ENCODE measurements at places on chromosomes 2 and 18. TPM values are rescaled to one million over a fixed set of nuclear protein-coding genes. Genes with fewer than 3 reads are reported as not detected.

- no peak for DNase-seq
These were observed 4.3 kb upstream of the HDAC4 start for GRCh38 chr2:239405071-239405470.

- no peak for DNase-seq
These were observed 672 bp downstream of the ATP6V1B1 start for GRCh38 chr2:70936165-70936978.

DNA sequence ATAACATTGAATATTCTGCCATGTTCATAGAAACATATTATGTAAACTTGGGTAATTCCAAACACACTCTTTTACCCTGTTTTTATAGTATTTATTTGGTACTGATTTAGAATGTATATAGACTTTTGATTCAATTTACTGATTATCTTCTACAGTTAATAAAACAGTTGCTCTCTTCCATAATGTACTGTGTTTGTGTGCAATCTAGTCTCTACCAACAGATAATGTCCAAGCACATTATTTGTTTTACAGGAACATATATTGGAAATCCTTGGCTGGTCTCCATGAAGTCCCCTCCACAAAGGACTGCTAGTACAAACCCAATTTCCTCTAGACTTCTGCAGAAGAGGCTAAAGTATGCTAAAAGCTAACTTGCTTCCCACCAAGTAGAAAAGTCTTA, 386.6 kb downstream of the RND3 start:
- DNase-seq, result no peak

- no peak for DNase-seq
These were observed at the start of gene GPR45 for GRCh38 chr2:105241443-105241842. Gene GPR45 (plus strand): TSS chr2:105241743. CDS start chr2:105241859, 116 bp downstream.

DNA sequence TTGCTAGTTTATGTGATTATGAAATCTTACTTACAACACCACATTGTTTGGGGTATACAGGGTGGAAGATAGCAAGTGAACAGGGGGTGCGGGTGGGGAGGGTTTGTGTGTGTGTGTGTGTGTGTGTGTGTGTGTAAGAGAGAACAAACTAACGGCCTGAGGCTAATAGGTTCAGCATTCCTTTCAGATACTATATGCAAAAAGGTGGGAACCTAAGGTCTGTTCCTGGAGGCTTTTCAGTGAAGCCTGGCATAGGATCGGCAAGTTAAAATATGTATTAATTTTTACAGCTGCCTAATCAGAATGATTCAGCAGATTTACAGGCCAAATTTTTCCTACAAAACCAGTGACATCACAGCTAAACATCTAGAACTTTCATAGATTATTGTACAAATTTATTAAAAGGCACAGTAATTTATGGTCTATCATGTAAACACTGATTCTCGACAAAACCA, 7.6 kb upstream of the SPDYA start:
- no peak for DNase-seq

DNA sequence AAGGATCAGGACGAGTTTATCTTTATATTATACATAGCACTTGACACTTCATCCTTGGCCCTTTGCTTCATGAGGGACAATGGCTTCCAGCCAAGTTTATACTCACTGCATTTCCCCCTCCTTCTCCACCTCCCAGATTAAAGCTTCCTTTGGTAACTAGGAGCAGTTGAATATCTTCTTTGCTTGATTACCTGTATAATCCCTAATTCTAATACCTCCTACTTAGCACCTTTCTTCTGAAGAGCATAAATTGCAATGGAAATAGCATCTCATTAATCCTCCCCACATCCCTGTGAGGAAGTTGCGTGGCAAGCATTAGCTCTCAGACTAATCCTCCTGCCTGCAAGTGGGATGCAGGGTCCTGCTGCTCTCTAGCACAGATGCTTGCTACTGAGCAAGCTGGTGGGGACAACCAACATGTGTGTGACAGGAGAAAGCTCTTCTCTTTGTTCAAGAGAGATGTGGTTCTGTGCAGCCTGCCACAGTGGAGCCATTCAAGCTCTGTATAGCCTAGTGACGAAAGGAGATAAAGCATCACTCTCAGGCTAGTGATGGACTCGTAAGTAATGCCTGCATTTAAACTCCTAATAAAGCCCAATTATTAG, 19.1 kb downstream of the KLHL14 start:
- DNase-seq, result no peak

DNA sequence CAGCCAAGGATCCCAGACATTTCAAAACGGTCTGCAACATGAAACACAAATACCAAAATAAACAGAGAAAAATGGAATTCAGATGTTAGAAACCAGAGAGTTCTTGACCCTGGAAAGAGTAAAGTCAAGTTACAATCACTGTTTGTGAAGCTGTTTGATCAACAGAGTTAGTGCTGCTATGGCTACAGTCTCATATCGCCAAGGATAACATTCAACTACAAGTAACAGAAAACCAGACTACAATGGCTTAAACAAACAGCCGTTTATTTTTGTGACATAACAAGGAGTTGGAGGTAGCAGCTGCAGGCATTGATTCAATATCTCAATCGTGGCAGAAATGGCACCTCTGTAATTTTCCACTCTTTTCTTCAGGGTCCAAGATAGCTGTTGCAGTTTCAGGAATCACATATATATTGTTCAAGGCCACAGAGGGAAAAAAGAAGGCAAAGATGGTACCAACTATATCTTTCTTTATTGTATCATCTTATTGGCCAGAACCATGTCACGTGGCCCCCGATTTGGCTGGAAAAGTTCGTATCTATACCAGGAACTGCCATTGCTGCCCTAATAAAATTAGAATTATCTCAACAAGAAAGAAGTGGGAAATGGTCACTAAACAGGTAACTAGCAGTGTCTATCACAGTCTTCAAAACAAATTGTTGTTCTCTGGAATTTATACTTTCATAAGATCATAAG, 17.7 kb upstream of the HNRNPLL start:
- no peak for DNase-seq

GRCh38 chr18:33128581-33128980, 311.9 kb downstream of the CCDC178 start:
- DNase-seq, result no peak

- no peak for DNase-seq
These were observed 735.9 kb downstream of the ERBB4 start for GRCh38 chr2:211802666-211803065.

DNA sequence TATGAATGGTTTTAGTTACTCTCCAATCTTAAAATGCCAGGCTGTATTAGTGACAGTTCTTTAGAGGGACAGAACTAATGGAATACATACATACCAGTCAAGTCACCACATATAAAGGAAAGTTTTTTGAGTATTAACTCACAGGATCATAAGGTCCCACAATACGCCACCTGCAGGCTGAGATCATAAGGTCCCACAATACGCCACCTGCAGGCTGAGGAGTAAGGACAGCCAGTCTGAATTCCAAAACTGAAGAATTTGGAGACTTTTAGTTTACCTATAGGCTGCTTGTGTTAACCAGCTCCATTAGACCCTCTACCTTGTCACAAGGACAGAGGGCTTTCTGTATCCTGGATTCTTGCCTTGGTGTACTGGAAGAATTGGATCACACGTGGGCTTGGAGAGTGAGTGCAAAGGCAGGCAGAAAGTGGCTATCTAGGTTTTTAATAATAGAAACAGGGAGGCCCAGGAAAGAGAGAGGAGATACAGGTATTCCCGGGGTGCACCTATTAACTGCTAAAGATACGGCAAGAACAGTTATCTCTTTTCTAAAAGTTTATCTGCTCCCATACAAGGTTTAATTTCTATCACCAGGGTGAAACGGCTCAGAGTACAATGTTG, 234.9 kb upstream of the CYRIA start:
- no peak for DNase-seq

DNA sequence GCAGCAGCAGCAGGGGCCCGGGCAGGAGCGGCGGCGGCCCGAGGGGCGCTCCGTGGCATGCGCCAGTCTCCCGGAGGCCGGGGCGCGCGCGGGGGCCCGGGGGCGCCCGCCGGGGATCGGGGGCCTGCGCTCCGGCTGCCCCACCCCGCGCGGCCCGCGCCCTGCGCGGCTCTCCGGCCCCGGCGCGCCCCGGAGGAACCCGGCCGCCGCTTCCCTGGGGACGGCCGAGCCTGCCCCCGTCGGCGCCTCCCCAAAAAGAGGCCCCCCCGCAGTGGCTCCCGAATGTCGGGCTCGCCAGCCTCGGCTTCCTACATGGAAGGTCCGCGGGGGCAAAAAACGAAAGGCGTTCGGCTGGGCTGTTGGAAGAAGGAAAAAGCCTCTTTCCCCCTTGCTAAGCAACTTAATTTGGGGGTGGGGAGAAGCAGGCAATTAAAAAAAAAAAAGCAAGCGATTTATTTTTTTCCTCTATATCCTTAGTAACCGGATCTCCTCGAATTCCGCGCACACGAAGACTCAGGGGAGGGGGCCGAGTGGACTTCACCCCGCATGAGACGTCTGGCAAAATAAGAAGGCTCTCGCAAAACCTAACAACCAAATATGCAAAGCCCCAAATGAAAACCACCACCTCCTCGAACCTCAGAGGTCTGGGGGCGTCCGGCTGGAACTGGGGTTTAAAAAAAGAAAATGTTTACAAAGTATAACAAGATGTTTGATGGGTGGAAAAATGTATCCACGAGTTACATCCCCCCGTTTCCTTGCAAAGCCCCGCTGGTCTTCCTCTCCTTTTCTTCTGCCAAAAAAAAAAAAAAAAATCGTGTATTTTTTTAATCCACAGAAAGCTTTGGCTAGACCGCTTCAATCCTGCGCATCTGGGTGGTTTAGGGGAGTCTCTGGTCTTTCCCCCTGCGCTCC, at the start of gene SMAD7:
Gene SMAD7, minus strand, starts transcription at position 430 of the 912 bp plus-strand sequence. CDS start 541 bp downstream, outside the sequence.
- no peak for DNase-seq

- no peak for DNase-seq
These were observed 93.4 kb downstream of the SH3RF3 start for GRCh38 chr2:109222422-109222821.

DNA sequence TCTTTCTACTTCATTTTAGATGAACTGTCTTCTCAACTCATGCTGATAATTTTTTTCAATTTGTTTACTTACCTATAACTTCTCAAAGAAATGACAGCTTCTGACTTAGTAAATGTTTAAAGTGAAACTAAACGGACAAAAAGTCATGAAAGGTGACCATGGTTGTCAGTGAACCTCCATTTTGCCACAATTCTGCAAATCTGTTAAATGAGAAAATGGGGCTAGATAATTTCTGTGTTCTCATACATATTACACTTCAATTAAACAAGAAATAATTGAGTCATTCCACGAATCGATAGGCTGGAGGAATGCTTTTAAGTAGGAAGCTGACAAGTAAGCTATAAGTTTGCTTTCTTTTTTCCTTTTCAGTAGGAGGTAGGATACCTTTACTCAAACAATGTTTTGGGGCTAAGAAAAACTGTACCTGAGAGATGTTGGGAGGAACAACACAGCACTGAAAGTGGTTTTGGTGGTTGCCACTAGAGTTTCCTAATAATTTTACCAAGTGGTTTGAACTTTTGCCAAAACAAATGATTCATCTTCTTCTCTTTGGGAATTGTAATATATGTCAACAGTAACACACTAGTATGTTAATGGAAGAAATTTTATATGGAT, 17.1 kb downstream of the DYNAP start:
- no peak for DNase-seq

GRCh38 chr2:86366651-86367498, 29.4 kb upstream of the REEP1 start:
- no peak for DNase-seq

DNA sequence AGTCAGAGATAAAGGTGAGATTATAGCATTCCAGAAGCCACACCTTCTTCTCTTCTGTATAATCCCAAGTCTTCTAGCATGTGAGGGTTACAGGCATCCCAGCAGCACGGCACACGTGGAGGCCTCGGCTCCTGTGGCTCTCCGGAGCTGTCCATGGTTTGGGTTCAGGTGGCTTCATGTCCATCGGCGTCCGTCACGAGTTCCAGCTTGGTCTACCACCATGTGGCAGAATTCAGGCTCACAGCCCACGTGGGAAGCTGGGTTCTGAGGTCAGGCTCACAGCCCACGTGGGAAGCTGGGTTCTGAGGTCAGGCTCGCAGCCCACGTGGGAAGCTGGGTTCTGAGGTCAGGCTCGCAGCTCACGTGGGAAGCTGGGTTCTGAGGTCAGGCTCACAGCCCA, 378.3 kb upstream of the SALL3 start:
- DNase-seq, result no peak

DNA sequence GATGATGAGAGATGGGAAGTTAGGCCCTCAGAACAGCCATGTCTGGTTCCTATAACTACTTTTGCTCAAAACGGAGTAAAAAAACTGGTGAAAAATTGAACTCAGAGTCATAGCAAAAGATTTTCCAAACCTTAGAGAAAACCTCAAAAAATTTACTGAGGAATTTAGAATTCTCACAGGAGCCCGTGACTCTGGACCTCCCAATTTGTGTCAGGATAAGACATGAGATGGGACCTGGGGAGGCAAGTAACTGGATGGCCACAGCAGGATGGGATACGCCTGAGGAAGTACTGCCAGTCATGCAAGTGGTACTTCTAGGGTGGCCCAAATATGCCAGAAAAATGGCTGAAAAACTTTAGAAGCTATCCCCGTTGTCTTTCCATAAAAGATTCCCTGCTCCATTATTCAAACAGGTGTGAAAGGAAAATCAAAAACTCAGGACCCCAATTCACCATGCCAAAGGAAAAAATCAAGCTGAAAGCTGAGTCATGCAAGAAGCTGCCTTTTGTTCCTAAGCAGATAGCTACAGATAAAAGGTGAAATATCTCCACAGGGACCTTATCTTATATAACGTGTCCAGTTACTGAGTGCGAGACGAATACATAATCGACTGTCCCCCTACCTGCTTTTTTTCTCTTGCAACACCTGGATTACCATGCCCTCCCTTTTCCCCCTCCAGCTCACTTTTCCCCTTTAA, 34.1 kb upstream of the LIPG start:
- no peak for DNase-seq

GRCh38 chr18:57073501-57074187, 73.2 kb upstream of the BOD1L2 start:
- DNase-seq, result no peak

DNA sequence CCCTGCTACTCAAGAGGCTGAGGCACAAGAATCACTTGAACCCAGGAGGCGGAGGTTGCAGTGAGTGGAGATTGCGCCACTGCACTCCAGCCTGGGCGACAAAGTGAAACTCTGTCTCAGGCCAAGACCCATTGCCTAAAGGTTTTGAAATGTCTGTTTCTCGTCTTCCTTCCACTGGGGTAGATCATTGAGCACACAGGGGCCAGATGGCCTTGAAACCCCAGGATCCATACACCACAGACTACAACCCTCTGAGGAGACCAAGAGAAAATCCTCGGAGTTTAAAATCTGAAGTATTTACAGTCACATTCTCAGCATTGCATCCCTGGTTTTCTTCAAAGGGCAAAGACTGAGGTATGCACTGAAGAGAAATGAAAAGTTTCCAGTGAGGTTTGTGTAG, 7.1 kb upstream of the EPAS1 start:
- no peak for DNase-seq

GRCh38 chr2:102236132-102236531, 49.3 kb downstream of the IL1RL2 start:
- no peak for DNase-seq

The MYO5B gene
- total RNA-seq, result 0.14 TPM

The NEU2 gene
- total RNA-seq, result not detected

The PIEZO2 gene
- total RNA-seq, result 63.7 TPM

All from pulmonary artery endothelial cell (primary cell).